ENCODE measurements at places on chromosomes 4 and X. TPM values are rescaled to one million over a fixed set of nuclear protein-coding genes. Genes with fewer than 3 reads are reported as not detected.

UBE2A gene
- polyA plus RNA-seq = 29.8 TPM

CCDC149 gene
- 19.6 TPM for polyA plus RNA-seq

CPE gene
- 207 TPM for polyA plus RNA-seq

GRID2 gene
- 0.65 TPM for polyA plus RNA-seq

CT45A3 gene
- polyA plus RNA-seq = not detected

TCEAL6 gene
- polyA plus RNA-seq = 6.9 TPM

SETD7 gene
- polyA plus RNA-seq = 52.4 TPM

FBXW7 gene
- 17.1 TPM for polyA plus RNA-seq

TDO2 gene
- polyA plus RNA-seq = 2.5 TPM

CPLX1 gene
- polyA plus RNA-seq = 2.3 TPM

CITED1 gene
- polyA plus RNA-seq = 0.77 TPM

Measured in ovary (tissue), 10 donors.